ENCODE measurements at places on chromosomes 5 and 9.

DNA sequence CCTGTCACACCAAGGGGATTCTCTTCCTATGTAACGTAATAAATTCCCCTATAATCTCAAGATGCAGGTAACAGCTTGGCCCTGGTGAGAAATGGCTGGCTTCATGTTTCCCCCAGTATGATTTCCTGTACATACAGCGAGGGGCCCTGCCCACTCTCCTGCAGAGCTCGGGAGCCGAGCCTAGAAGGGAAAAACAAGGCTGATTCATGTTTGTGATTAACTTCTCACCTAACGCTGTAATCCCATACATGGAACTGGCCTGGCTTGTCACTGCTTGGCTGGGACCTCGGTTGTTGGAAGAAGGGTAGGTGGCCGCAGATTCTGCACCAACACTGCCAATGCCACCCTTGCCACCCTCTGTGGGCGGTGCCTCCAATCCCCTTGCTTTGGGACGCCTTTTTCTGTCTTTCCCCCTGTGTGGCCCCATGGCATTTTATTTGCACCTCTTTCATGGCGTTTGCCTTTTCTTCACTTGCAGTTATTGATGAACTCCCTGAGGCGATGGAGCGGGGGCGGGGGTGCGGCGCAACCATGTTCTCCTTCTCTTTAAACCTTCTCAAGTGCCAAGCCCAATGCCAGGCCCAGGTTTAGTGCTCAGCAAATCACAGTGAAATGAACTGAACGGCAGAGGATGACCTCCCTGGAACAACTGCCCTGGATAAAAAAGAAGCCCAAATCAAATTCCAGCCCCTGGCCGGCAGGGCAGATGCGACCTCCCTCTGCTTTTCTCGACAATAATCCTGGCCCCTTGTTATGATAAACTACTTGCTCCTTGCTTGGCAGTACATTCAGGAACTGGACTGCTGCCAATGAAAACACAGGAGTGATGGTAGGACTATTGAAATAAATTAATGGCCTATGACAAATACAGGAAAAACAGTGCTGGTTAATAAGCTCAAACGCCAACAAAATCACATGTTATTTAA, 108.1 kb downstream of the TMEM174 start:
- no peak for DNase-seq

- DNase-seq: no peak
These were observed 86.1 kb downstream of the ADAMTS6 start for GRCh38 chr5:65395526-65396155.

DNA sequence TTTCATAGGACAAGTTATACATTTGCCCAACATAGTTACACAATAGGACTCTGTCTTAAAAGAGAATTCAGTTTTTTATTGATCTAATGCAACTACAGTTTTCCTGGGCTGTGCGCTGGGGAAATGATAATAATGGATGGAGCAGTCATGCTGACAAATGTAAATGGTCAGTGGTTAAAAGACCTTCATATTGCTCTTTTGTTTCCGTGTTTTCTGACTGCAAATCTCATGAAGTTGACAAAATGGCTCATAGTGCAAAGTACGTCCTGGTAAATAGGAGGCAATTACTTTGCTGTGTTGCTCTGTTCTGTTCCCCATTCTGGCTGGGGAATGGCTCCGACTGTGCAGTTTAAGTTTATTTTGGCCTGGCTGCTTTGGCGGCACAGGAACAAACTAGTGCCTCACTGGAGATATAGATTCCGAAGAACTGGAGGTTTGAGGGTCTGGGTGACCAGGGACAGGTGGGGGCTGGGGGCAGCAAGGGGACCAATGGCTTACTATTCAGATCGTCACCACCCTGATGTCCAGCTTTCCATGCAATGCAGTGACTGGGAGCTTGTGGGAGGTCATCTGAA, 54.3 kb downstream of the PTTG1 start:
- DNase-seq: no peak

- no peak for DNase-seq
These were observed 601.0 kb downstream of the TLE1 start for GRCh38 chr9:81088341-81088740.

DNA sequence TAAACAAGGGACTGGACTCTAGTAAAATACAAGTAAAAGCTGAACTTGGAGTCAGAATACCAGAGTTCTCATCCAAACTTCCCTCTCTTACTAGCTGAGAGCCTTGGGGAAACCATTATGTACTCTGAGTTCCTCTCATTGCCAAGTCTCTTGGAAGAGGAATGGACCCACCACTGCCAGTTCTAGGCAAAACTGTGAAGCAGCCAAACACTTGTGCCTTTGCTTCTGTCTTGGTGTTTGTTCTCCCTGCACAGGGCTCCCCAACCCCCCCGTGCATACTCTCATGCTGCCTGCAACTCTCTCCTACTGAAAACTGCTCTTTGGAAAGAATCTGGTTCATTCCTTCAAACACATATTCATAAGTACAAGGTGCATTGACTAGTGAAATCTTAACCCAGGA, 102.6 kb downstream of the PDZD2 start:
- no peak for DNase-seq

GRCh38 chr5:170151097-170151831, 45.6 kb downstream of the FOXI1 start:
- peak; percentile 33 for DNase-seq

DNA sequence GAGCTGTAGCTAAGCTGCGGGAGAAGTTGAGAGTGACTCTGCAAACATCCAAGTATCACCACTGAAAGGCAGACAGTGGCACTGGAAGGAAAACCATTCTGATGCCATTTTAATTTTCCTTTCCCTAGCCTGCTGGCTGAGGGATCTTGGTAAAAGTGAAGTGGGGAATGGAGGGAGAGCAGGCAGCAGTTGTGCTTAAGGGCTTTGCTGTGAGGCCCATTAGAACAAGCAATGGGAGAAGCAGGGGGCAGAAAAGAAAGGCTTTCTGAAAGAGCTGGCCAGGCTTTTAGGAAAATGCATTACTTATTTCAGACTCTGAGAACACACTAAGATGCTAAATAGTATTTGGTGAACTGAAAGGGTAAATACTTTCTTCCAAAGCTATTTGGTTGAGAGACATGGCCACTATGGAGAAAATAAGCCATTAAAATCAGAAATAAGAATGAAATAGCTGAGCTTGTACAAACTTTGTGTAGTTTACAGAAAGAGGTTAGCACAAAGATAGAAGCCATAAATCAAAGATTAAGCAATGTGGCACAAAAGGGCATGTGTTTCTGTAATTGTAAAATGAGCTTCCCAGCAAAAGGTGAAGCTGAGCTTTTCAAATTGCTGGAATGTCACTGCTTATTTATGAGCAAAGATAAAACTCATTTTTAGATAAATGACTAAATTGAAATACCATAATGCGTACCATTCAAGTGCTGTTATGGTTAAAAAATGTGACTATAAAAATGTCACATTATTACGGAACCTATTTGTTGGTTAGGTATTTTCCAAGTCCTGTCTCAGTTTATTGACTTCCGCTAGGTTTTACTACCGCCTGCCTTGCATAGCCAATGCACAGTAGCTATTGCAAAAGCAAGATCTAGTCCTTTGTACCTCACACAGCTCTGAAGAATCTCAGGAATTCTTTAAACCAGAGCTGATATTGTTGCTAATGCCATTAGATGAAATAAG, 20.8 kb downstream of the SNCAIP start:
- no peak for DNase-seq

- DNase-seq: peak; percentile 75
These were observed 95.8 kb upstream of the DAP start for GRCh38 chr5:10856683-10857337.

GRCh38 chr5:116892993-116893392, 318.4 kb upstream of the SEMA6A start:
- no peak for DNase-seq

GRCh38 chr5:122773619-122774018, 1.3 kb upstream of the SNX2 start:
- DNase-seq: no peak

DNA sequence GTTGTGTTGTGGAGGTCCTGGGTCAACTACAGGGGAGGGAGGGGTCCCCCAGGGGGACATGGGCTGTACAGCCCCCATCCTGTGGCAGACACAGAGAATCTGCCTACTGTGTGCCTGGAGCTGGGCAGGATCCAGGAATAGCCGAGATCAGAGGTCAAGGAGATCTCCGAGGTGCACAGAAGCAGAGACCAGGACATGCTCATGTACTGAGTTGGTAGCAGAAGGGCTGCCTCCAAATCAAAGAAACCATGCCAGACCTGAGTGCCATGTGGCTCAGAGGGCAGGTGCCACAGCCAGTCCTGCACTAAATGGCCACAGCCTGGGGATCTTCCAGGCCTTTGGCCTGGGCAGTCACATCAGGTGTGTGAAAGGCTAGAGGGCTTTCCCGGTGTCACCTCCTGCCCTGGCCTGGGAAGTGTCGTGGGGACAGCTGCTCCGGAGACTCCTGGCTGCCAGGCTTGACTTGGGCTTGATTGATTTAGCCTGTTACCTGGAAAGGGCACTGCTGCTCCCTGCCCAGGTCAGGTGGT, 27.8 kb downstream of the GSN start:
- DNase-seq: no peak

DNA sequence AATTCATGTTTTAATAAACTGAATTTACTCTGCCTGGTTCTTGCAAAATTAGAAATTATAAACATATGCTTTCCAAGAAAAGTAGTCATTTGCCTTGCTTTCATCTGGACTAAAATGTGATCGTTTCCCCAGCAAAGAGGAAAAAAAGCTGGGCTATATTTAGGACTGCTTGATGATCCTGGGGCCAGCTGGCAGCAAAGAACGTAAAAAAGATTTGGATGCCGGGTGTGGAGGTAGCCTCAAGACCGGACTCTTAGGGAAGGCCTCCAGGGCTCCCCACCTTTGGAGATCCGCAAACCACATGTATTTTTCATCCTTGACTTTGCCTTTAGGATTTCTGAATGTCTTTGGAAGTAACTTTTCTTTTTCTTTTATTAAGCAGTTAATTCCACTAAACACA, 156.1 kb upstream of the SEMA6A start:
- DNase-seq: no peak

DNA sequence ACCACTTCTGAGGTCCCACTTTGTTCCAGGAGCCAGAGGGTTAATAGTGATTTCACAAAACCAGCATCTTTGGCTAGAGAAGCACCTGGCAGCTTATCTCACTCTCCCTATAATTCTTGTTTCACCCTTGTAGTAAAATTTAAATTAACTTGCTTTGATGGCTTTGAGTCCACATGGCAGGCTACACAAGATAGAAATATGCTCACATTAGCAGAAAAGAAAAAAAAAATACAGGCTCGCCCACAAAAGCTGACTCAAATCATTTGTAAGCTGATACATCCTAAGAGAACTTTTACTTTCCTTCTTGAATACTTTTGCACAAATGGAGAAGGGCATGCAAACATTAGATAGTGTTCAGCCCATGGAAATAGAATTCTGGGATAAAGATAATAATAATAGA, 36.2 kb downstream of the TNFSF15 start:
- no peak for DNase-seq

DNA sequence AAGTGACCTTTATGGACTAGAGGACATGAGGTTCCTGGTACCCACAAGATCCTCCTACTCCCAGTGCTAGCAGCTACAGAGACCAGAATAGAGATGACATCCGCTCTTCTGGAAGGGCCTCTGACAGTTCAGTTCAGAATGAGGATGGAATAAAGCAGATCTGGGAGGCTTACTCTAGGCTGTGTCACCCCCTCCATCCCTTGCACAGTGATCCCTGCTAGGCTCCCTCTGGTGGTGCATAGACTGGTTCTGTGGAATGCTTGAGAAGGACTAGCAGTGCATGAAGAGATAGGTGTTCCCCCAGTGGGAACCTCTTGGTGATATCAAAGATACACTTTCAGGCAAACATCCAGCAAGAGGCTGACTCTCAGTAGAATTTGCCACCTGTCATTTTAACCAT, 83.0 kb downstream of the NPR3 start:
- no peak for DNase-seq

- DNase-seq: no peak
These were observed 541.7 kb upstream of the TUSC1 start for GRCh38 chr9:26219961-26220360.

DNA sequence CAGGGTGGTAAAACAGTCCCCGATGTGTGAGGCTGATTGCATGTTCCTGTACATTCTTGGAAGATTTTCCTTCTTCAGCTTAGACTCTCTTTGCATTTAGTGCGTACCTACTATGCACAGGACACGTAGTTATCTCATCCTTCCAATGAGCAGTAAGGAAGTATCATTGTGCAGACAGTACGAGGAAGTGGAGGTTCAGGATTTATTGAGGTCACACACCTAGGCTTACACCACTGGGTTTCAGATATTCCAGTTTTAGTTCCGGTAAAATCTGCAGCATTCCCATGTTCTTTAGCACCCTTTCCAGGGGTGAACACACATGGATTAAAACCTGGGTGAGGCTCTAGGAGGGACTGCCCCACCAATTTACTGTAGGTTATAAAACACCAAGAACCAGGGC, 238.7 kb downstream of the ZSWIM6 start:
- DNase-seq: no peak

DNA sequence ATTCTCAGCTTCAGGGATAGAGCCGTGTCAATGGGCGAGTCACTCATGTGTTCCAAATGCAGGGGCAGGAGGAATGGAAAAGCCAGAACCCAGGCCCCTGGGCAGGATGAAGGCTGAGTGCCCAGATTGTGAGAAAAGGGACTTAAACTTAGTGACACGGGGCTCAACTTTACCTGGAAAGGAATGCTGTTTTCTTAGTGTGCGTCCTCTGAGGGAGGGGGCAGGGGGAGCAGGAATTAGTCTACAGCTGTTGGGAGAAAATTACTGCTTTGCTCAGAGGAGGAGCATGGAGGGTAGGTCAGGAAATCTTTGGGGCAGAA, 14.6 kb downstream of the HK3 start:
- DNase-seq: no peak

DNA sequence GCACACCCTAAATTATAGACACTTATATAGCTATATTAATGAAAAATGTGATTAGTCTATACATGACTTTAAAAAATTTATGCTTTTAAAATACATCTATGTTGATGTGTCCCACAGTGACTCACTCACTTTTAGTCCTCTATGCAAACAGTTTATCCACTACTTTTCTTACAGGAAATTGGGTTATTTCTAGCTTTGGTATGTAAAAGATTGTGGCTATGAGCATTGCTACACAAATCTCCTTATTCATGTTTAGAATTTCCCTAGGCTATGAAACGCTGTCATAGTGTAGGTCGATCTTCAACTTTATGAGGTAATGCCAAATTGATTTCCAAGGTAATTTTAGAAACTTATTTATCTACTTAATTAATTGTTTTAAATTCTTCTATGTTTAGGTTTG, 687.4 kb downstream of the PRR16 start:
- no peak for DNase-seq

DNA sequence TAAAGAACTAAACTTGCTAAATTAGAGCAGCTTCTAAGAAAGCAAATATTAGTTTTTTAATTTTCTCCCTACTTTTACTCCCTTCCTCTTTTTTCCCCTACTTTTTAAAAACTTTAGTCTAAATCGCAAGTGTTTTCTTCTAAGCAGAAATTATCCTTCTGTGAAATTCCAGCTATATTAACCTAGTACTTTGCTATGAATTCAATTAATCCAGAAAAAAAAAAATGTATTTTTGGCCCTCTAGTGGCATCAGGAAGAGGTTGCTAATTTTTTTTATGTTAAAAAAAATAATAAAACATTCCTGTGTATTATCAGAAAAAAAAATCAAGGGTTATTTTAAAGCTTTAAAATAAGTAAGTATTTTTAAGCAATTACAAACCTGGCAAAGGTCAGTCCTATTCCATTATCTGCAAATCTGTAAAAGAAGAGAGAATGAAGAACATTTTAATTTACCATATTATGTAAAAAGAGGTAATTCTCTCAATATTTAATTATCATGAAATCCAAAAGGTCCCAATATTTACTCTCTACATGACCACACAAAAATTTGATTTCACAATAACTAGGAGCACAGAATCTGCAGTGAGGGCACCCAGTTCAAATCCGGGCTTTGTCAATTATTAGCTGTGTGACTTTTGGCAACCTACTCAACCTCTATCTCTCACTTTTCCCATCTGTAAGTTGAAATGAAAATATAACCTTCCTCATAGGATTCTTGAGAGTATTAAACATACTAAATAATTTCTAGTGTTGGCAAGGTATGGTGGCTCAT, 52.0 kb downstream of the CEMIP2 start:
- DNase-seq: no peak

All from activated CD8-positive, alpha-beta memory T cell treated with anti-CD3 and anti-CD28 coated beads, Interleukin-2, amount 50 U/mL, for 48 hours (primary cell).